ENCODE measurements at places on chromosomes 4 and X. TPM values are rescaled to one million over a fixed set of nuclear protein-coding genes. Genes with fewer than 3 reads are reported as not detected.

GRCh38 chr4:102268355-102268754 lies 76.9 kb downstream of the SLC39A8 start:
- no peaks in the 10 kb centered on the region for H3K27me3 ChIP-seq
- no peak overlapping the region for H3K27ac ChIP-seq
- DNase-seq = no peak
- no peaks in the 10 kb centered on the region for H3K36me3 ChIP-seq

GRCh38 chr4:52711834-52712250 lies 39.4 kb downstream of the ERVMER34-1 start:
- H3K4me3 ChIP-seq = peak overlapping the region; percentile 65
- DNase-seq = no peak
- H3K36me3 ChIP-seq = no peaks in the 10 kb centered on the region
- no peaks in the 10 kb centered on the region for H3K27me3 ChIP-seq
- peak overlapping the region; percentile 43 for H3K27ac ChIP-seq

SASH3 gene
- polyA plus RNA-seq = 4.9 TPM

DCAF4L1 gene
- 0.53 TPM for polyA plus RNA-seq

- DNase-seq = no peak
- no peaks in the 10 kb centered on the region for H3K27me3 ChIP-seq
- H3K4me3 ChIP-seq = peak overlapping the region; percentile 68
- peak overlapping the region; percentile 83 for H3K27ac ChIP-seq
- no peaks in the 10 kb centered on the region for H3K36me3 ChIP-seq
Measured at GRCh38 chr4:139014371-139015268, 961 bp upstream of the NOCT start.

TMEM255A gene
- 46.6 TPM for polyA plus RNA-seq

GRCh38 chrX:113594123-113594841 lies 753.7 kb upstream of the AMOT start:
- H3K27ac ChIP-seq = no peak overlapping the region
- no peak for DNase-seq

GUCY1A1 gene
- 23.3 TPM for polyA plus RNA-seq

DNA sequence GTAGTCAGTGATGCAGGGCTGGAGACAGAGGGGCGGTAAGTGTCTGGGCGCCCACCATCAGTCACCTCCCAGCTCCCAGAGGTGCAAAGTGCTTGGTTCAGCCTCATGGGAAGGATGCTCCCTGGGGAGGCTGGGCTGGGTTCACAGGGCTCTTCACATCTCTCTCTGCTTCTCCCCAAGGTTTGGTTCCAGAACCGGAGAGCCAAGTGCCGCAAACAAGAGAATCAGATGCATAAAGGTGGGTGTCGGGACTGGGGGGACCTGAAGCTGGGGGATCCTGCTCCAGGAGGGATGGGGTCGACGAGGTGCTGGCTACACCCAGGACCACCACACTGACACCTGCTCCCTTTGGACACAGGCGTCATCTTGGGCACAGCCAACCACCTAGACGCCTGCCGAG lies 10.1 kb downstream of the SHOX start:
- H3K4me1 ChIP-seq = peaks cover 16% of the 10 kb centered on the region
- no peak overlapping the region for H3K27ac ChIP-seq
- H3K36me3 ChIP-seq = no peaks in the 10 kb centered on the region
- H3K27me3 ChIP-seq = peaks cover 82% of the 10 kb centered on the region

- H3K36me3 ChIP-seq = peaks cover 4% of the 10 kb centered on the region
- H3K4me3 ChIP-seq = no peak overlapping the region
- no peaks in the 10 kb centered on the region for H3K27me3 ChIP-seq
Measured at GRCh38 chr4:70997036-70997435, 3.6 kb downstream of the DCK start.

DNA sequence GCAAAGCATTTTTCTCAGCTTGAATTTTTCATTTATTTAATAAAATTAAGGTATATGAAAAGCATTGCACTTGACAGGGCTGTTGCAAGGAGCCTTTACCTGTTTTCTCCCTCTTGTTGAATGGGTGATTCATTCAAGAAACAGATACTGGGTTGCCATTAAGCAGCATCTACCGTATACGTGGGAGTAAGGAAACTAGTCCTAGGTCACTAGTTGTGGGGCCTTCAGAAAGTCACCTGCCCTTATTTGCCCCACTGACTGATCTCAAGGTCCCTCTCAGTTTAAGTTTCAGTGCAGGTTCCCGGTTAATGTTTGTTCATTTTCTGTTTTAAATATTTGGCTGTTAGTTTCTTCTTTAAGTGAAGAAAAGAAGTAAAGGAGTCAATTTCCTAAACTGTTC lies 34.0 kb downstream of the LHFPL1 start:
- H3K4me3 ChIP-seq = no peak overlapping the region
- no peaks in the 10 kb centered on the region for H3K27me3 ChIP-seq
- no peak overlapping the region for H3K27ac ChIP-seq
- H3K4me1 ChIP-seq = no peaks in the 10 kb centered on the region
- no peaks in the 10 kb centered on the region for H3K36me3 ChIP-seq

MGAT4D gene
- polyA plus RNA-seq = not detected

DNA sequence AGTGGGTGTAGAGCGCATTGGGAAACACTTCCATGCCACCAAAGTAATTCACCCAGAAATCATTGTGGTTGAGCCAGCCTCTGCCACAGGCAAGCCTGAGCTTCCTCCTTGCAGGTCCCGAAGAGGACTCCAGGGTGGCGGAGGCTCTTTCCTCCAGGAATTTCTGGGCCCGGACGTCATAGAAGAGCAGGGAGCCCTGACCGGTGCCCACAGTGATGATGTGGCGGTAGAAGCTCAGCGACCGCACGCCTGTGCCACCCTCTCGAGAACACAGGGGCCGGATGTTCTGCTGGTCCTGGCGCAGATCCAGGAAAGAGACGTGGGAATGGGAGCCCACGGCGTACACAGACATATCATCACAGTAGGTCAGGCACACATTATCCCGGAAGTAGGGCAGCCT lies 1.3 kb downstream of the DCAF12L1 start:
- H3K4me1 ChIP-seq = peaks cover 4% of the 10 kb centered on the region
- H3K27ac ChIP-seq = no peak overlapping the region
- H3K4me3 ChIP-seq = no peak overlapping the region
- no peaks in the 10 kb centered on the region for H3K36me3 ChIP-seq

DNA sequence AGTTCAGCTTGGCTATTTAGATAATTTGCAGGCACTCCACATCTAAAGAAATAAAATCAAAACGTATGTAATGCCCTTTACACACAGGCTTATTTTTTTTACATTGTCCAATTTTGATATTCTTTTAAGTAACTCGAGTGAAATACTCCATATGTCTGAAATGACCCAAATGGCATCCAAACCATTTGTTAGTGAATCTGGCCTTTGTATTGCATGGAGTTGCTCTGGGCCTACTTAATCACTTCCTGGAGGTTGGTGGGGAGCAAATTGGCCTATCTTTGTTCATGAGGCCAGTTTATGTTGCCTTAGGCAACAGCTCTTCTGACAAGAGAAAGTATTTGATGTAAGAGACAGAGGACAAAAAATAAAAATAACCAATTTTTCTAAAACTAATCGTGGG lies 47.6 kb upstream of the TMEM131L start:
- no peaks in the 10 kb centered on the region for H3K4me1 ChIP-seq
- DNase-seq = no peak
- no peaks in the 10 kb centered on the region for H3K36me3 ChIP-seq

- peaks cover 3% of the 10 kb centered on the region for H3K4me1 ChIP-seq
- no peak for DNase-seq
- no peaks in the 10 kb centered on the region for H3K36me3 ChIP-seq
- H3K27me3 ChIP-seq = no peaks in the 10 kb centered on the region
Measured at GRCh38 chr4:123624959-123625358, 228.4 kb downstream of the SPRY1 start.

DNA sequence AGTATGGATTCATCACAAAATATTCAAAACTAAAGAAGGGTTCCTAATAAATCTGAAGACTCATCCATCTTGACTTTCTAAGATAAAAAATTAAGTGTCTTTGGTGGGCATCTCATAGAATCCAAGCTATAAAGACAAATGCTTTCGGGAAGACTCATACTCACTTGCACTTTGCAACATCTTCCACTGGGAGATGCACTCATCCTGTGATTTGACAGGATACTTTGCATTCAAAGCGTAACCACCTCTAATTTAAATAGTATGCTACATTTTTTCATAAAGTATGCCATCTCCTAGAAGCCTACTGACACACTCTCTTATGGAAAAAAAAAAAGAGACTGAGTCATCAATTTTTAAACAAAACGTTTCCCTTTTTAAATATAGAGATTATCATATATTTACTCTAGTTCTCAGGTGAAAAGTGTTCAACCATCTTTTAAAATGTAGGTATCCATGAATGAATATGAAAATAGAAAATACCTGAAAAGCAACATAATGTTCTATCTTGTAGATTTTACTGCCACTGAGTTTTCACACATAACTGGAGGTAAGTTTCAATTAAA lies 119.6 kb downstream of the KLHL13 start:
- no peaks in the 10 kb centered on the region for H3K27me3 ChIP-seq
- DNase-seq = peak; percentile 60
- H3K27ac ChIP-seq = no peak overlapping the region
- H3K4me1 ChIP-seq = no peaks in the 10 kb centered on the region
- no peaks in the 10 kb centered on the region for H3K36me3 ChIP-seq
- H3K4me3 ChIP-seq = no peak overlapping the region

DNA sequence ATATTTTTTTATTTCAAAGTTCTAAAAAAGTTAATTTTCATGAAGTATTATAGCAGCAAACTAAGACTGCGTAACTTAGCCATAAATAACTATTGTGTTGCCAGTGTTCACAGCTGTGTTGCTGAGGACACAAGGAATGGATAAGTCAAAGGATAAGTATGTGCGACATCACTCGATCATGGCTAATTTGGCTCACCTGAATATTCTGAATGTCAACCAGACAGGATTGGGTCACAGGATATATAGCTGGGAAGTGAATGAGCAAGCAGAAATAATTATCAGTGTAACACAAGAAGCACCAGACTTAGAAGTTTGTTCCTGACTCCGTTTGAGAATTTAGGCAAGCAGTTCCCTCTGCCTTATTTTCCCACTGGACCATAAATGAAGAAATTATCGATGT lies 33.9 kb downstream of the PRDM8 start:
- no peak overlapping the region for H3K4me3 ChIP-seq
- no peak overlapping the region for H3K27ac ChIP-seq
- no peaks in the 10 kb centered on the region for H3K36me3 ChIP-seq
- no peaks in the 10 kb centered on the region for H3K4me1 ChIP-seq
- no peak for DNase-seq

All from spinal cord (tissue), 10 donors.